ENCODE measurements at places on chromosomes 7 and 10. TPM values are rescaled to one million over a fixed set of nuclear protein-coding genes. Genes with fewer than 3 reads are reported as not detected.

The LANCL2 gene
- total RNA-seq = 40.2 TPM

The PLEKHA8 gene
- total RNA-seq = 34.8 TPM

The LLCFC1 gene
- not detected for total RNA-seq

The VWA2 gene
- 3.6 TPM for total RNA-seq

The AGR3 gene
- not detected for total RNA-seq

The TLX1 gene
- total RNA-seq = not detected

The FAM131B gene
- total RNA-seq = 91.1 TPM

The ECHDC3 gene
- 5.6 TPM for total RNA-seq

Data from occipital lobe (tissue), 3 donors.